GM12865 (cell line): ENCODE measurements at places on chromosomes 3 and 15.

GRCh38 chr15:86079508-86080266, at the start of gene AGBL1:
TSS of gene AGBL1 (plus strand) at chr15:86079871.
- DNase-seq, result no peak

DNA sequence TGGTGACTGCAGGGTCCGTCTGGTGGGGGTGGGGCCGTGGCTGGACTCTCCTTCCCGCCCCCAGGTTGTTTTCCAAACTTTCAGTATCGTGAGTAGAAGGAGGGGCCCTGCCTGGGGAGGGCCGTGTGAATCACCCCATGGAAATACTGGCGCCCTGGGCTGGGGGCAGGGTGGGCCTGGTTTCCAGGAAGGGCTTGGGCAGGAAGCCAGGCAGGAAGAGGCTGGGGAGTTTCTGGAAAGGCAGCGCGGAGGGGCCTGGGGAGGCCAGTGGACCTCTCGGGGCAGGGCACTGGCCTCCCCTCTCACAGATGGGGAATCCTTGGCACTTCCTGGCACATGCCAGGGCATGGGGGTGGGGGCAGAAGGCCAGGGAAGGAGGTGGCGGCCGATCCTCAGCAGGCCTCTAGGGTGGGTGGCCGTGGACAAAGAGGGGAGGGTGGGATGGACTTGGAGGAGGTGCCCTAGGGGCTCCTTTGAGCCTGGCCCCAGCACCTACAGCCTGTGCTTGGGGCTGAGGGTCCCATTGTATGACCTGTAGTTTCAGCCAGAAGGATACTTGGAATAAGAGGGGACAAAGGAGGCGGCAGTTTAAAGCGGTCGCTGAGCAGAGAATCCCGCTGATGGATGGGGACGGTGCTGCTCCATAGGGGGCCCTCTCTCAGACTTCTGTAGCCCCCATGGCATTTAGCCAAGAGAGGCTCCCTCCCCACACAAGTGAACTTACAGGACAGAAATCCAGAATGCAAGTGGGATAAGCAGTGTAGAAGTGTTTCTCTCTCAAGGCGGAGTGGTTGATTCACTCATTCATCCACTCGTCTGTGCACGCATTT, 56.5 kb upstream of the GATA2 start:
- DNase-seq, result no peak

- DNase-seq, result no peak
Measured at GRCh38 chr3:72004749-72005292, 219.9 kb upstream of the PROK2 start.

DNA sequence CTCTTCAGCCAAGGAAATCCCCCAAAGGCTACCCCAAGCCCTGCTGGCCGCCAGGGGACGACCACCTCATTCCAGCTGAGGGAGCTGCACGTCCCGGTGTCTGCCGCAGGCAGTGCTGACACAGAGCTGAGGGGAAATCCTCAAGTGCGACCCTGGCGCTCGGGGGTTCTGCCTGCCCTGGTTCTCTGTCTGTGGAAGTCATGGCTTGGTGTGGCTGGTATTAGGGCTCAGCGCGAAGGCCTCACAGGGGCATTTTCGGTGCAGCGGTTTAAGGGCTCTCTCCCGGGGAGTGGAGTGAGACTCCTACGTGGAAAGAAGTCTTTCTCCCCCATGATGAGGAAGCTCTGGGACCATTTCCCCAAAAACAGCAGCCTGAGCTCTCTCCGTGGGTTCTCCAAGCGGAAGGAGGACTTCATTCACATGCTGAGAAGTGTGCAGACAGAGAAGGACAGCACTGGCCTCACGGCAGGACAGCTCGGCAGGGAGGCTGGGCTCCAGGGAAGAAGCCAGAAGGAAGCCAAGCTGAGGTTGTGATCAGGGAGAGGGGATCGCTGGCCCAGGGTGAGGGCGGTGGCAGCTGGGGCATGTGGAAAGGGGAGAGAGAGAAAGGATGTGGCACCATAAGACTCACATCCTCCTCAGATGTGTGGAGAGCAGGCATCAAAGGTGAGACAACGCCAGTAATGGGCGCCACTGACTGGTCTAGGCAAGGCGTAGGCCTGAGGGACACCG, 48.6 kb downstream of the KLF15 start:
- no peak for DNase-seq

DNA sequence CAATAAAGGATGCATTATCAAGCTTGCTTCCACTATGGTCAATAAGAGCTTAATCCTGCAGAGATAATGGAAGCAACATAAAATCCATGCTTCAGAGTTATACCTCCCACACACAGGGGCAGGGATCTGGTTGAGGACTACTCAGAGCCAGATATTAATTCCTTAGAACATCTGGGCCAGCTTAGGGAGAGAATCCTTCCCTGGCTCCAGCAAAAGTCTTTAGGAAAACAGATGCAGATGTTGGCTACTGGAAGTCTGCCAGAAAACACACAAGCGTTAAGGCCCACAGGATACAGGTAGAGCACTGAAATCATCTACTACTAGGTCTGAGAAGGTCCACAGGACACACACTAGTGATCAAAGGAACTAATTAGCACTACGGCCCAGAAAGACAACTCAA, 25.2 kb downstream of the TMEM202 start:
- no peak for DNase-seq
